ENCODE measurements at places on chromosomes 3 and 15.

DNA sequence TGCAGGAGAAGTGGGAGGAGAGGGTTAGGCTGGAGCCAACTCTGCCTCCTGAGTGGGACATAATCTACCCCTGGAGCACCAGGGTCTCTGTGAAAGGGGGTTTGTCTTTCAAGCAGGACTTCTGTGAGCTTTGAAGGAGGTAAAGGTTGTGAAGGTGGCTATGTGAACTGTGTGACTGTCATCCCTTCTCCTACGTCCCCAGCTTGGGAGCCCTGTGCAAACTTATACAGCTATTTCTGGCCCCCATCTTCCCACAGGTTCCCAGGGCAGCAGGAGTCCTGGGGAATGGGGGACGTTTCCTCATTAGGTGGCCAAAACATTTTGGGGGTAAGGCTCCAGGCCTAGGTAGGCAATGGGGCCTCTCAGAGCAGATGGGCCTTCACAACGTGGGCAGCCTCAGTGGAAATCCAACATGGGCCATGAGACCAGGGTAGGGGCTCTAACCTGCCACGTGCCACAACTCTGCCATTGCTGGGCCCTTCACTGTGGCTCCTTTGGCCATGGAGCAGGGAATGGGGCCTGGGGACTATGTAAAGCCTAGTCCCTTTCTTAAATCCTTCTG, 3.5 kb downstream of the VIPR1 start:
- no peak for DNase-seq

- DNase-seq, result no peak
These were observed 22.9 kb upstream of the CCNL1 start for GRCh38 chr3:157182879-157183278.

- DNase-seq, result no peak
These were observed 10.0 kb downstream of the CRYGS start for GRCh38 chr3:186534113-186534669.

DNA sequence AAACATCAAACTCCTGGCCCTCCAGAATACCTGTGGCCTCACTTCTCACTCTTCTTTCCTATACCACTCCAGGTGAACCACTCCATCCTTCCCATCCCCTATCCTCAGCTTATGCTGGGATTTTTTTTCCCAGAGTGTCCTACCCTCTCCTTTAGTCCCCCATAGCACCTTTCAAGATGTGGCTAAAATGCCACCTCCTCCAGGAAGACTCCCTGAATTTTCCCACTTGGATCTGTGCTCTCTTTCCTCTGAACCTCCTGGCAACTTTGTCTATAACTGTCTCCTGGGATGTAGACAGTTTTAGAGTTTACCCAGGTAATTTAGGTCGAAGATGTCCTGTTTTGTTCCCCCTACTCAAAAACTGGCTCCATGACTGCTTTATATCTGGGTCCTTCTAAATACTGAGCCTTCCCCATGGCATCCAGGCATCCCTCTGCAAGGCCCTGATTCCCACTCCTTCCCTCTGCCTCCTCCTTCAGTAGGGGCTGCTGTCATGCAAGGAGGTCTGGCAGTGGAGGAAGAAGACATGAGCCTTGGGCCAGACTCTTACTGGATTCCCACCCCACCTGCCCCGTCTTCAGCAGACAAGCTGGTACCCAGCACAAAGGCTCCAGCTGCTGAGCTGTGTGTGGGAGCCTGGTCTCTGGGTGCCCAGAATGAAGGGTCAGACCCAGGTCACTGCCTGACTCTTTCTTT, 161.5 kb downstream of the SMAD6 start:
- DNase-seq, result no peak

GRCh38 chr3:190941694-190942260, 79.3 kb upstream of the GMNC start:
- no peak for DNase-seq

GRCh38 chr3:139732729-139733128, 55.0 kb upstream of the NMNAT3 start:
- DNase-seq, result no peak

- DNase-seq, result no peak
These were observed 31.0 kb upstream of the KBTBD12 start for GRCh38 chr3:127884041-127884440.

DNA sequence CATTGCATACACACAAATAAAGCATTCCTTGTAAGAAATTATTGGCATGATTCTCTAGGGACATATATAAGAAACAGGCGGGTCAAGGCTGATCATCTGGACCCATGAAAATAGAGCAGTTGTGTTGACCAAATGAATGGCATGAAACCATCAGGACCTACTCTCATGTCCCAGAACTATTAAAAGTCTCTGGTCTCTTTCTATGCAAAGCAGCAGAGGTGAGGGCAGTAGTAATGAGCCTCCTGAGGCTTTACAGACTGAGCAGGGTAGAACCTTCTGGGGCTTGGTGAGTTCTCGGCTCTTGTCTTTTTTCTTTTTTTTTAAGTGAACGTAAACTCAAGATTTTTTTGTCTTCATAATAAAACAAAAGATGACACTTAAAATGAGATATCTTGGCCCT, 9.3 kb downstream of the GLDN start:
- no peak for DNase-seq

- no peak for DNase-seq
These were observed 165.7 kb downstream of the FOXP1 start for GRCh38 chr3:71417791-71418190.

DNA sequence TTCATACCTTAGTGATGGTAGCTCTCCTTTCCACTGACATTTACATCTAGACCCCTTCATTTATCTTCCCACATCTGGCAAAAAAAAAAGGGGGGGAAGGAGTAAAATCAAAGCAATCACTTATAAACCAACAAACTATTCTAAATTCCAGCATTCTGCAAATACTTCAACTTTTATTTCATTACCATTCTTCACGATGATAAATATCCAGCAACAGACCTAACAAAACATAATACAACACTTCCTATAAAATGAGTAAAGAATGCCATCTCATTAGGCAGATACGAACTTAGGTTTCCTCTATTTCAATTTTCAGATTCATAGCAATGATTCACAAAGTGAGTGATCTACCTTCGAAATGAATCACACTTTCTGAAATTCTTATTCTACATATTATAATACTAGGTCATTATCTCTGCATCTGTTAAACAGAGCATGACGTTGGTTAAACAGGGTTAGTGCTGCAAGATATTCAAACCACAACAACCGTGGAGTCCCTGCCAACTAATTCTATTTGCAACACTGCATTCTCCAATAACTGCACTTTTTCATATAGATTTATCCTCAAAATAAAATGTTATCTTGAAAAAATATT, at the start of gene LRRFIP2:
Gene LRRFIP2 (minus strand): TSS at position 51 of the 595 bp plus-strand sequence. CDS start 25,599 bp downstream, outside the sequence.
- DNase-seq, result no peak

GRCh38 chr3:46564190-46565021, 1.7 kb downstream of the LRRC2 start:
- no peak for DNase-seq

DNA sequence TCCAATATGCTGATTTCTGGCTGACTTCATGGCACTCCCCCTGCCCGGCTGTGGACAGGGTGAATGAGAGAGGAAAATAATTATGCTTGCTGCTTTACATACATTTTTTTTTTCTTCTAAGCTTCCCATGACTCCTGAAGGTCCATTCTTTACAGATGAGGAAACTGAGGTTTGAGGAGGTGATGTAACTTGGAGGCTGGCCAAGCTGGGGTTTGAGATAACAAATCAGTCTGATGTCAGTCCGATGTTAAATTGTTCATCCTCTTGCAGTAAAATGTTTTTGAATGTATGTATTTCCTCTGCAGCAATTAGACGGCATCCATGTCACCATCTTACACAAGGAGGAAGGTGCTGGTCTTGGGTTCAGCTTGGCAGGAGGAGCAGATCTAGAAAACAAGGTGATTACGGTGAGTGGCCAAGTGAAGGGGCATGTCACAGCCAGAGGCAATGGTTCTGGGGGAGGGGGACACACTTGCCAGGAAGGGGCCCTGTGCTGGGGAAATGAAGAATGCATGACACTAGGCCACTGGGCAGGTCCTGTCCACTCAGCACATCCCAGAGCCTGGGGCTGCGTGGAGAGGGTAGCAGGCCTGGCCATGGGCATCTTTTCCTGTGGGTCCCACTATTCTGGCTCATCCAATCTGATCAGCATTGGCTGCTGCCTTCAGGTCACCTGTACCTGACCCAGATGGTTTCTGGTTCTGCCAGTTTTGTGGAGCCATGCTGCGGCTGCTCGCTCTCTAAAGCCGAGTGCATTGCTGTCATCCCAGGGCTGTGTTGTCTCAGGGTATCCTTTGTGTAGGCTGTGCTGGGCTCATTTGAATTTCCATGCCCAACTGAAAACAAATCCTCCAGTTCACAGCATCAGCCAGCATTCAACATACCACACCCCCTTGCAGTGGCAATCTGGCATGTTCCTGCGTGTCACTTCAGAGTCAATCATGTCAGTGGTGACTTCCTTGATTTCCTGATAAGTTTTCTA, 20.4 kb downstream of the STARD5 start:
- DNase-seq, result no peak

- DNase-seq, result no peak
These were observed 32.7 kb upstream of the MAP3K13 start for GRCh38 chr3:185330238-185330637.

- no peak for DNase-seq
These were observed 2.6 kb upstream of the PLOD2 start for GRCh38 chr3:146163584-146163983.

DNA sequence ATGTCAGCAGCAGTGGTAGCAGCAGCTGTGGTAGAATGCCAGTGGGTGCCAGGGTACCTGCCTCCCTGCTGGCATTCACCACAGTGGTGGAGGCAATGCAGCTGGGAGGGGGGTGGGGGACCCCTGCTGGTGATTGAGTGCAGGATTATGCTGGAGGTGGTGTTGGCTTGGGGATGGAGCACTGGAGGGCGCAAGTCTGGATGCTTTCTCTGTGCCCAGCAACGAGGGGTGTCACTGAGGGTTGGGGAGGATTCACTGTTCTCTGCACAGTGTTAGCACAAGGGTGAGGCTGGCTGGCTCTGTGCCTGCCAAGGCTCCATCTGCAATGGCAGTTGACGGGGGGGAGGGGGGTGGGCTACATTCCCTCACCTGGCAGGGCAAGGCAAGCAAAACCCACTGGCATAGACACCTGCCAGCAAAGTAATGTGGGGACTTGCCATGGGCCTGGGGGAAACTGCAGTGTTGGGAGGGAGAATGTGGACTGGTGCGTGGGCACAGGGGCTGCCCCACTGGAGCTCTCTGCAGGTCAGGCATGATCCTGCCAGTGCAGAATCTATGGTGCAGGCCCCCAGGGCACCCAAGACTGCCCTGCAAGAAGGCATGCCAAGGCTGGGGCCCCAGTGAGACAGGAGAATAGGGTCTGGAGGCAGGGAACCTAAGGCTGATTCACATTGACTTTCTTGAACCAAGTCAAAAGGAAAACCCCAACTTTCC, 64.3 kb downstream of the MINDY4B start:
- DNase-seq, result no peak

GRCh38 chr3:126319701-126320295, 37.4 kb downstream of the KLF15 start:
- DNase-seq, result no peak

- DNase-seq, result no peak
These were observed 7.2 kb upstream of the COMMD4 start for GRCh38 chr15:75328493-75329314.

DNA sequence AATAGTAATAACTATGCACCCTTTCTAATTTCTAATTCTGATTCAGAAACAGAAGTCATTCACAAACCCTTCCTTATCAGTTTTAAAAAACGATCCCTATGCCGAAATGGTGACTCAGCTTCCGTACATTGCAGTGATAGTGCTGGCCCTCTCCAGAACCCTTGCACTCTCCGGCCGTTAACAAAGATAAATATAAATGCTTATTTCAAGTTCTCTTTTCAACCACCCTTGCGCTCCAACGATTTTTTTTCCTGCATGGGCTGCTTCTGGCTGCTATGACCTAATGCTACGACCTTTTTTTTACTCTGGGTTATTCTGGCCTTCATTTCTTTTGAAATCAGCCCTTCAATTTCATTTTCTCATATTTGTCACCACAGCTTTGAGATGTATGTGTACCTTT, 646.2 kb downstream of the NTRK3 start:
- DNase-seq, result no peak

All from progenitor cell of endocrine pancreas (in vitro differentiated cells).